ENCODE measurements at places on chromosomes 5 and 9.

DNA sequence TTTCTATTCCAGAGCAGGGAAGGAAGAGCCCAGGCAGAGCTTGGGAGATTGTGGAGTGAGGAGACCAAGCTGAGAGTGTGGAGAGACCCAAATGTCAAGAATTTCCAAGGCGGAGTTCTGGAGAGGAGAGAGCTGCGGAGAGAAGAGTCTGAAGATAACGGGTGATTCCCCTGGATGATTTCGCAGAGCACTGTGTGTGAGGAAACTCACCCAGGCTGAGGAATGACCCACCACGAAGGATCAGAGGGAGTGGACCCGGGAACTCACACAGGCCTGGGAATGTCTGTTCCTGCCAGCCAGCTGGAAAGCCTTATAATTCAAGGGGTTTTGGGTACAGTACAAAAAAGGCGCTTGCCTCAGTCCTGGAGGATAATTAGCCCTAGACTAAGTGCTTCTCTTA lies 94.2 kb downstream of the WNK2 start:
- no peak for DNase-seq

- DNase-seq: no peak
Measured at GRCh38 chr9:126851286-126851880, 9.1 kb upstream of the ZBTB34 start.

- no peak for DNase-seq
Measured at GRCh38 chr5:14708551-14708950, 44.0 kb downstream of the OTULIN start.

DNA sequence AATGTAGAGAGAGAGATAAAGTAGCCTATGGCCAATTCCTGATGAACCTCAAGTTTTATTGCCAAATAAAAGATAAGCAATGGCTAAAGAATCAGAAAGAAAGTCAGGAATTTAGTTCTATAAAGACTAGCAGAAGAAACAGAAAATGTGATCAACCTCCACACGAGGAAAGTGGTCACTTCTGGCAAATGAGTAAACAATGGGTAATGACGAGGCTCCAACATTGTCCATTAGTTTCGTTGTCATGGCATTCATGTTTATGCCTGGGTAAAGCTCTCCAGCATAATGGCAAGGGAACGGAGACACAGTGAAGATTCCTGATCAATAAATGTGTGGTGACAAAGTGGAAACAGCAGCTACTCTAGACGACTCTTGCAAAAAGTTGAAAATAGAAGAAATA lies 341.8 kb upstream of the CTNND2 start:
- DNase-seq: no peak

DNA sequence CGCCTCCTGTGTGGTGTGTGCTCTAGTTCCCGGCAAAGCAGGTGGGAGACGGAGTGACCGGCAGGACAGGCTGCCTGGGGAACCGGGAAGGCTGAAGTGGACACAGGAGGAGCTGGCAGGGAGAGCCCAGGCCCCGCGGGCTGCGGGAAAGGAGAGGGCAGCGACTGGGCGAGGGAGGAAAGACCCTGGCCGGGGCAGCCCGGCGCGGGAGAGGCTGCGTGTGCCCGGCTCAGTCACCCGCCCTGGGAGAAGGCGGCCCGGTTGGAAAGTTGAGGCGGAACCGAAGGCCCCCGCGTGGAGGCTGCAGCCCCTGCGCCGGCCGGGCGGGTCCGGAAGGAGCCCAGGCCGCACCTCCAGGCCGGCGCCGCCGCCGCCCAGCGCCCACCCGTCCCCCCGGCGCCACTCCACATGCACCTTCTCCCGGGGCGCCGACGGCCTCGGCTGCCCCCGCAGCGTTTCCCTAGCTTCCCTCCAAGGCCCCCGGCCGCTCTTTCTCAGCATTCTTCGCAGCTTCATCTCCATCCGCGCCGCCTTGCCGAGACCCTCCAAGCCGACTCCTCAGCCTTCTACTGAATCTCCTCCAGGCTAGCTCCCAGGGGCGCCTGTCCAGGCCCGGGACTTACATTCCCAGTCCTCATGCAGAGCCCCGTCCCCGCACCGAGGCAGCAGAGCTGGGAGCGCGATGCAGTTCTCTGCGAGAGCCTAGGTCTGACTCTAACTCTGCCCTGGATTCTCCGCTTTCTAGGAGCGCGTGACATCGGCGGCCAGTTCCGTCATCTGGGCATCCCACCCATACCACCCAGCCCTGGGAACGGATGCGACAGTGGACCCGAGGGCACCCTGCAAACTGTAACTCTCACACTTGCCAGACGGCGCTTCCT lies 152.0 kb downstream of the ERCC6L2 start:
- no peak for DNase-seq

DNA sequence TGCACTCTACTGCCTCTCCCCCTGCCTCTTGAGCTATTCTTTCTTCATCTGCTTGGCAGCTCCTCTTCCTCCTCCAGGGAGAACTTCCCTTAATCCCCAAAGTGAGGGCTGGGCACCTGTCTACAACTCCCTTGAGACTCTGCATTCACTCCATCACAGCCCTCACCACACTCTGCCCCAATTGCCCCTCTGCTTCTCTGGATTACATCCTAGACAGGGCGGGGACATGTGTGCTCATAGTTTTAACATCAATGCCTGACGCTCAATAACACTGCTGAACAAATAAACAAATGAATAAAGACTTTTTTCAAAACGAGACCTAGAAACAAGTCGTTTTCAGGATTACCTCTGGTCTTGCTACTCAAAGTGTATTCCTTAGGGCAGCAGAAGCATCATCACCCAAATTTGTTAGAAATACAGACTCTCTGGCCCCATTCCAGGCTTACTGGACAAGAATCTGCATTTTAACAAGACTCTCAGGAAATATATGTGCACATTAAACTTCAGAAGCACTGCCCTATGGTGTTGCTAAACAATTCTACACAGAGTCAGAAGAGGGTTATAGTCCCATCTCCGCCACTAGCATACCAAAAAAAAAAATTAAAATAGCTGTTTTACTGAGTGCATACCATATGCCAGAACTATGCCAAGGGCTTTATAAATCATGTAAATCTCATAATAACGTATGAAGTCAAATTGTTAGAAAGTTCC lies 115.6 kb downstream of the CDK5RAP2 start:
- DNase-seq: no peak

DNA sequence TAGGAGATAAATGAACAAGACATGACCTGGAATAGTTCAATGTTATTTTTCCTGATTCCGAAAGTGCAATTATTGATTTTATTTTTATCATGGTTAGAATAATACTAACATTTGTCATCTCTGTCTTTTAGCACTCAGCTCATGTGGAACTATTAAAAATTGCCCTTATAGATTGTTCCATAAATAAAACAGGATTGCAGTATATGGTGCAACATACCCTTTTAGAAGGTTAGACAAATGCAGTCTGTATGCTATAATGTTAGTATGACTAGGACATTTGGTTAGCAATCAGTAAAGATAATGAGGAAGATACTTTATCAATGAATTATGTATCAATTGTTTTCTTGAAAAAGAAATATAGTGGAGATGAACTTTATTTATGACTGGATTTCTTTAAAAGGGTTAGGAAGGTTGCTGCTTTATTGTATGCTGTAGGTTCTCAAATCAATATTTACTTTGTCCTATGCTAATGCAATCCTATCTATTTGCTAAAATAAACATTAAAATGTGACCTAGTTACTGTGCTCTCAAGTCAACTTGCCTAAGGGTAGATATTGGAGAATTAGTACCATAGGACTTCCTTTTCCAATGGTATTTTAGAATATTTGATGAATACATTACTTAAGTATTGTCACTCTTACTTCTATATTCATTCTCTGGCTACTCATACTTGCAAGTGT lies 348.9 kb upstream of the ISL1 start:
- DNase-seq: no peak

DNA sequence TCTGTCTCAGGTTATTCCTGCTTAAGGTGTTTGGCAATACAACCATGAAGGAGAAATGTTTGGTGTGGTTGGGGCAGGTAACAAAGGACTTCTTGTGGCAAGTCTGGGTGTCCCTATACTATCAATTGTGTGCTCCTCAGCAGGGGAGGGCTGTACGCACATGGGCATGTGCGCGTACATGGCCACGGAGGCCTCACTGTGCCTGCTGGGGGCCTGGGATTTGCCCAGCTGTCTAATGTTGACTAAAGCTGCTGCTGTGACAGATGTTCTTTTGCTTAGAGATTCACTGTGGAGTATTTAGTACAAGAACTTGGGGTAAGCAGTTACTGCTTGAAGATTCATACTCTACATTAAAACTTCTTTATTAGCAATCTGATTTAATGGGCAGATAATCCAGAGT lies 97.5 kb downstream of the HSPA4 start:
- no peak for DNase-seq

DNA sequence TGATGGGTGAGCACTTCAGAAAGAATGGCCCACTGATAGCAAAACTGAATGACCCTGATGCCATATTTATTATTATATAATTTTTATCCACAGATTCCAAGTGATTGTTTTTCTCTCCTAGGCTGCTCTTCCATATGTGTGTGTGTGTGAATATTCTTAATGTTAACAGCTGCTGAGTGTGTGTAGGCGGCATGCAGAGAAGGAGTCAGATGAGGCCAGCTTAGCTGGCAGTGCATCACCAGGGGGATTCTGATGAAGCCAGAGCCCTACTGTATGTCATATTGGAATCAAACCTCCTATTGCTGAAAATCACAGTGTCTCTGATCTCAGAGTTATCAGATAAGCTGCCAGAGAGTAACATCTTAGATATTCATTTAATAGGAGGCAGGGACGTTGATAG lies 177.1 kb downstream of the DMAC1 start:
- DNase-seq: no peak

- no peak for DNase-seq
Measured at GRCh38 chr5:35094948-35095347, 47.2 kb upstream of the AGXT2 start.

GRCh38 chr5:169945831-169946261 lies 34.4 kb downstream of the INSYN2B start:
- DNase-seq: no peak

GRCh38 chr9:38696999-38697398 lies 22.9 kb downstream of the FAM240B start:
- no peak for DNase-seq

DNA sequence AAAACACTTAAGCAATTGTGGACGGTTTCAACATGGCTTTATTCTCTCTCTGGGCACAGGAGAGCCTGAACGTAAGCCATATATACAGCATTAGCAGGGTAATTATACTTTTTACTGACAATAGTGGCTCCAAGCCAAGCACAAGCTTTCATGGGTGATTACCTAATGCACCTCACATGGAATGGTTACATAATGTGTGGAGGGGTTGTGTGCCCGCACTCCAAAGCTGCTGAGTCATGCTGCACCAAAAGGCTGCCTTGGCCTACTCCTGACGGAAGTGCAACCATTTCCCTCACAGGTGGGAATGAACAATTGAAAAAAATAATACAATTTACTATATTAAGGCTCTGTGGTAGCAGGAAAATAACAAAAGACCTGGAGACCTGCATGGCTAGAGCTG lies 86.5 kb upstream of the ATP10B start:
- no peak for DNase-seq

DNA sequence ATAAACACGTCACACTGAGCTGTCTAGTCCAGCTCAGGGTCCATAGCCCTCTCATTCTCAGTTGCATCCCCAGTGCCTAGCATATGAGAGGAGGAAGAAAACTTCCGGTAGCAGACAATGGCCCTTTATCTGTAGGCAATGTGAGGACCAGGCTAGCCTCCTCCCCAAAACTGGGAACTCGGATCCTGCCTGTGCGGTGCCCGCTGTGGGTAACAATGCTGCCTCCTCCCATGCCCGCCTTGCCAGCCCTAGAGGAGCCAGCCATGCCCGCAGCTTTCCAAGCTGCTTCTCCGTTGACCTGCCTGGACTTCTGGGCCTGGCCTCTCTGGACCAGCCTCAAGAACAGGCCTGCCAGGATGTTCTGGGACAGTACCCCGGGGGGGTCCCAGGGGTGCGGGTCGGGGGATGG lies 74.6 kb upstream of the ORM1 start:
- no peak for DNase-seq

- DNase-seq: no peak
Measured at GRCh38 chr5:23742701-23743100, 235.3 kb downstream of the PRDM9 start.

DNA sequence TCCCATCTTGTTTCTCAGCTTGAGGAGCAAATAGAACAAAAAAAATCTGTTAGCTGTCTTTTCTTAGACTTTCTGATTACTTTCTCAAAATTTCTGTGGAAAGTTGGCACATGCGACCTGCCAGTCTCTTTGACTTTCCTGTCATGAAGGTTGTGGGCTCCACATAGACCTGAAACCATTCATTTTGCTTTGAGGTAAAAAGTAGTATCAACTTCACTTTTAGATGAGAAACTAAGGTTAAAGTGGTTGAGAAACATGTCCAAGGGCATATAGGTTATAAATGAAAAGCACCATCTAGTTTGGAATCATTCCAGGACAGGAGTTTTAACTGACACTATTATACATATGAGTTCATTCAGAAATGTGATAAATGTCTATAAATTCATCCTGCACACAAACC lies 42.7 kb downstream of the ST8SIA4 start:
- no peak for DNase-seq

DNA sequence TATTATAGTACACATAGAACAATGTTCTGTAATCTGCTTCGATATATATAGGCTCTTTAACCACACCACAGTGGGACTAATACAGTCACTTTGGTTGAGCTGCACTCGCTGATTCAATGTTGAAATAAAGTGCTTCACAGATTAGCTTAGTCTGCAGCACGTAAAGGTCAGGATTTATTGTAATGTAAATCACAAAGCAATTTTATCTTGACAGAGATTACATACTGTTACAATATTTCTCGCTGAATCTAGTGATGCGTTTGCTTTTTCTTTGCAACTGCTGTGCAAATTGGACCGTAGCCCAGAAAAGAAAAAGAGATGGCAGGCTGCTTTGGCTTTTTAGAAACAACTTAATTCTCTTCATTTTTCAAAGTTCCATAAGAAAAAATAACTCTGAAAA lies 52.9 kb downstream of the CETN3 start:
- DNase-seq: no peak

DNA sequence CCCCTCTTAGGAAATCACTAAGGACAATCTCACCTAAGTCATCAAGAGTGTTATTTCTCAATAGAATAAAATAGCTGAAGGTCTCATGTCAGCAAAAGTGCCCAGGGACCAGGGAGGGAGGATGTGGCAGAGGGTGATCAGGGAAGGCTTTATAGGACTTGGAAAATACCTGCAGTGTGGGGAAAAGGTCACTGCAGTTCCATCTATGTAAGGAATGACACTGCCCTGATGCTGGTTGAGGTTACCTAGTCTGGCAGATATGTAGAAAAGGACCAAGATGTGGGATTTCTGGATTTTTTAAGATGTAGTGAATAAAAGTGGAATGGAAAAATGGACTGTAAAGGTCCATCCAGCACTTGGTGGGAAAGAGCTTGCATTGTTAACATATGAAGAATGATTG lies 18.3 kb downstream of the PRDM9 start:
- no peak for DNase-seq

GRCh38 chr9:21322911-21323461 lies 12.2 kb downstream of the KLHL9 start:
- DNase-seq: no peak

Measured in activated CD4-positive, alpha-beta T cell treated with anti-CD3 and anti-CD28 coated beads for 4 hours (primary cell).